ENCODE measurements at places on chromosomes 6 and 20.

- no peak for DNase-seq
Observed at GRCh38 chr6:4316867-4317400, 181.6 kb upstream of the ECI2 start.

DNA sequence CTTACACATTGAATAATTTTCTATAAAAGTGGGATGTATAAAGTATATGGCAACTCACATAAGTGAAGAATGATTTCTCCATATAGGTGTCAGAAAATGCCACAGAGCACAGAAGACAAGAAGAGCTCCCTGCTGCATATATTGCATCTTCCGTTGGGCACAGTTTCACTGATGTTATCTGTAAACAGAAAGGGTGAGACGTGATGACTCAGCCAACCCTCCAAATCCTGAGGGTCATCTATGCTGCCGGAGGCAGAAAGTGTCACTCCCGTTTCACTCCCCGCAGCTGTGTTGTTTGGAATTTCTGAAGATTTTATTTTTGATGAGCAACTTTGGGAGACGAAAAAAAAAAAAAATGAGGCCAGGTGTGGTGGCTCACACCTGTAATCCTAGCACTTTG is 644.1 kb downstream of the C6orf118 start:
- no peak for DNase-seq

DNA sequence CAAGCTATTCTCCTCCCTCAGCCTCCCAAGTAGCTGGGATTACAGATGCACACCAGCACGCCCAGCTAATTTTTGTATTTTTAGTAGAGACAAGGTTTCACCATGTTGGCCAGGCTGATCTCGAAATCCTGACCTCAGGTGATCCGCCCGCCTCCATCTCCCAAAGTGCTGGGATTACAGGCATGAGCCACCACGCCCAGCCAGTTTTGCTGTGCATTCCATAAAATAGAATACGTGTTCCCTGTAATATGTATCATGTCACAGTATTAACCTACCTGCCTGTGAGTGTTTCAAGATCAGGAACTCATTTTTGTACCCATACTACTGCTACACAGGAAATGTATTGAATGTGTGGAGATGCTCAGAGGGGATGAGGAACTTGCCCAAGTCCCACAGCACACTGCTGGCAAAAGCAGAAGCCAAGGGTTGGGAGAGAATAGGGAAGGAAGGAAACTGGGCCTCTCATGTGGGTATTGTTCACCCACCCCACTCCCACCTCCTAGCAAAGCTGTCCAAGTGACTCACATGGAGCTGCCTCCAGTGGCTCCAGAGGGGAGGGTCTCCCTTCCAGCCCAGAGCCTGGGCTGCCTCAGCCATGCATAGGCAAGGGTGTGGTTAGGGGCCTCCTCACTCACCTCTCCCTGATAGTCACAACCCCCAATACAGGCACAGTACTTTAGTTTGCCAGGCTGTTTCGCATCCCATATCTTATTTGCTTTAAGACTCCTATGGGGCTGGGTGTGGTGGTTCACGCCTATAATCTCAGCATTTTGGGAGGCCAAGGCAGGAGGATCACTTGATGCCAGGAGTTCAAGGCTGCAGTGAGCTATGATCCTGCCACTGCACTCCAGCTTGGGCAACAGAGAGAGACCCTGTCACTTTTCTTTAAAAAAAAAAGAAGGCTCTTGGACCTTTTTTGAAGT is 9.4 kb downstream of the HM13 start:
- DNase-seq, result no peak

GRCh38 chr20:38975539-38976120 is 13.5 kb downstream of the DHX35 start:
- DNase-seq, result no peak

DNA sequence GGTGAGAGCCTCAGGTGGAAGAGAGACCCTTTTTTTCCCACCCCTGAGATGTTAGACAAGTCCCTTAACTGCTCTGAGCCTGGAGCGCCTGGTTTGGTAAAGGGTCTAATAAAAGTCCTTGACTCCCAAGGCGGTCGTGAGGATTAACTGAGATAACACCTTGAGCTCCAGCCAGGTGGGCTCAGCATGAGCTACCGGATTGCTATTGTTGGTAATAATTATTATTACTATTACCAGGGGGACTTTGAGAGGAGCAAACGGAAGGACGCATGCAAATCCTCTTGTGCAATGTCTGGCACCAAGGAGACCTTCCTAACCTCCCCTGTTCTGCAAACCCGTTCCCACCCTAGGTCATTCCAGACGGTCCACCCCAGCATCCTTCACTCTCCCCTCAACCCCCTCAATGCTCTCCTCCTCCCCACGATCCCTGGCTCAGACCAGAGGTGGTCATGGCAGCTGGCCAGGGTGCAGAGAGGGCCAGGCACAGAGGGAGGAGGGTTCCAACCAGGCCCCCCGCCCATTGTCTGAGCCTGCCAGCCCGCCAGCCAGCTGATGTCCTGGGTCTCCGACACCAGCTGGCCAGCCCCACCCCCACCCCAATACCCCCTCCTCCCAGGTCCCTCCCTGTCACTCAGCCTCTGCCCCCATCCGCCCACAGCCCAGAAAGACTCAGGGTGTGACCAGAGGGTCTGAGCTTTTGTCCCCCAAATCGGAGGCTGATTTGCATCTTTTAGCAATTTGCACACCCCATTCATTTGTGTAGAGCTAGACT is 14.3 kb upstream of the CBFA2T2 start:
- DNase-seq, result no peak

DNA sequence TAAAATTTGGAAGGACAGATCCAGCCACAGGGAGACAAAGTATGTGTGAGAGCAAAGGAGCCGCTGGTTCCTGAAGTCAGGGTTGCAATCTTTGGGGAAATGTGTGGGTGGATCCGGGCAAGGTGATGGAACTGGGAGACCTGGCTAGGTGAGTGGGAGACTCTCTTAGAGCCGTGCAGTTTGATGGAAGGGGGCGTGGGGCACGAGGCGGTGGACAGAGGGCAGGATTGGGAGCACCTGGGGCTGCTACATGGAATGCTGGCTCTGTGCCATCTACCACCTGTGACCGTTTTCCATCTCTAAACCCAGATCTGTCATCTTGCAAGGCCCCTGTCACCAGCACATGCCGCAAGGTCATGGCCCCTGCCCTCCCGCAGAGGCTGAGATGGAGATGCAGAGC is 268.4 kb downstream of the SMOC2 start:
- DNase-seq, result no peak

- DNase-seq, result peak; percentile 71
Observed at GRCh38 chr20:32535953-32536823, 48.9 kb downstream of the NOL4L start.

- no peak for DNase-seq
Observed at GRCh38 chr6:41367700-41368099, 32.3 kb downstream of the NCR2 start.

DNA sequence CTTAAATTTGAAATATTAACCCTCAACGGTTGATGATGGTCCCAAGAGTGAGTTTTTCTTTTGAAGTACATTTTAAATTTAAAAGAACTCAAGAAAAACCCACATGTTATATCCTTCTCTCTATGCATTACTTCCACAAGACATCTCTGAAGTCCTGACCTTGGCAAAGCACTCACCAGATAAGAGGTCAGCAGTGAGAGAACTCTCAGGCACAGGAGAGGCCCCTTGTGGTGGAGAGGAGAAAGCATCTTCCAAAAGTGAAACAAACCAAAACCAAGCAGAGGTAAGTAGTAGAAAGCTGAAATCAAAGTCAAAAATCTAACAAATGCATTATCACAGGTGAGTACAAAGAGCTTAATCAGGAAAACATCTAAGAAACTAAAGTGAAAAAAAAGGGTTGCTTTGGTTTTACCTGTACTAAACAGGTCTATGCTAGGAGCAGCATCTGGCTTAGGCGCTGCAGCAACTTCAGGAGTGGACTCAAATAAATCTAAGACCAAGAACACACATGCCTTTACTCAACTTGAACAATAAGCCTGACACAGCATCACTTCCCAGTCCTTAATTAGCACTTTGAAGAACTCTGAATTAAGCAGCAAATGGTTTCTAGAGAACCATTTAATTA is 80.5 kb downstream of the PRSS35 start:
- DNase-seq, result no peak

- DNase-seq, result no peak
Observed at GRCh38 chr20:8523684-8524083, 391.6 kb downstream of the PLCB1 start.

GRCh38 chr6:169424821-169425240 is 171.2 kb upstream of the THBS2 start:
- DNase-seq, result no peak

DNA sequence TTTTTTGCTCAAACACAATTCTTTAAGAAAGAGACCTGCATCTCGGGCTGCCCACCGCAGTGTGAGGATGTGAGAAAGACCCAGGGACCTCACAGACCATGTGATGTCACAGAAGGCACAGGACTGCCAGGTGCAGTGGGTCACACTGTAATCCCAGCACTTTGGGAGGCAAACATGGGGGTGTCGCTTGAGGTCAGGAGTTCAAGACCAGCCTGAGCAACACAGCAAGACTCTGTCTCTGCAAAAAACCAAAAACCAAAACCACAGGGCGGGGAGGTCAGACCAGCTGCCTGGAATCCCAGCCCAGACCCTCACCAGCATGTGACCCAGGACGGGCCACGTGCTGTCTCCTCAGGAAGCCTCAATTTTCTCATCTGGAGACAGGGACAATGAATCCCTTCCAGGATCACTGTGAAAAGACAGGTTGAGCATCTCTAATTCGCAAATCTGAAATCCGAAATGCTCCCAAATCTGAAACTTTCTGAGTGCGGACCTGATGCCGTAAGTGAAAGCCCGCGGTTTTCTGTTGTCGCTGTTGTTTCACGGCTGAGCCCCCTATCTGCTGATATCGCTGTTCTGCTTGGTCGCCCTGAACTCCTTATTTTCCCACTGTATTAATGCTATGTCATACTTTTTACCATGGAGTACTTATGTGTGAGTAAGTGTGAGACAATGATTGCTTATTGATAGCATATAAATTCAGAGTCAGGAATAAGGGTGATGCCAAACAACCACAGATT is 159.5 kb upstream of the PTPN1 start:
- DNase-seq, result no peak

GRCh38 chr6:72290620-72291019 is 331.2 kb upstream of the KCNQ5 start:
- no peak for DNase-seq

DNA sequence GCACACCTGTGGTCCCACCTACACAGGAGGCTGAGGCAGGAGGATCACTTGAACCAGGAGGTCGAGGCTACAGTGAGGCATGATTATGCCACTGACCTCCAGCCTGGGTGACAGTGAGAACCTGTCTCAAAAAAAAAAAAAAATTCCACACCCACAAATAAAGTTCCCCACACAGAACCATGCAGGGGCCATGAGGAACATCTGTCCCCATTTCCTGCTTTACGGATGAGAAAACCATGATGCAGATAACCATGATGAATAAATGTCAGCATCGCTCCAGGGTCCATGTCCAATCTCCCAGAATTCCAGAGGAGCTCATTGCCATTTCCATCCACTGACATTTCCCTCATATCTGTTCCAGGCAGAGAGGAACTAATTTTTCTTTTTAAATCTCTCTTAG is 16.9 kb upstream of the AGPAT4 start:
- no peak for DNase-seq

- peak; percentile 37 for DNase-seq
Observed at GRCh38 chr6:151679081-151679480, 128.4 kb upstream of the ESR1 start.

GRCh38 chr20:52926505-52926904 is 45.7 kb upstream of the TSHZ2 start:
- no peak for DNase-seq

GRCh38 chr20:34165018-34165619 is 53.1 kb upstream of the EIF2S2 start:
- no peak for DNase-seq

GRCh38 chr20:22070610-22071058 is 365.2 kb downstream of the PAX1 start:
- DNase-seq, result no peak

GRCh38 chr20:44056010-44056698 is 130.8 kb downstream of the JPH2 start:
- DNase-seq, result peak; percentile 25

- no peak for DNase-seq
Observed at GRCh38 chr6:25973923-25974555, 11.4 kb downstream of the TRIM38 start.

DNA sequence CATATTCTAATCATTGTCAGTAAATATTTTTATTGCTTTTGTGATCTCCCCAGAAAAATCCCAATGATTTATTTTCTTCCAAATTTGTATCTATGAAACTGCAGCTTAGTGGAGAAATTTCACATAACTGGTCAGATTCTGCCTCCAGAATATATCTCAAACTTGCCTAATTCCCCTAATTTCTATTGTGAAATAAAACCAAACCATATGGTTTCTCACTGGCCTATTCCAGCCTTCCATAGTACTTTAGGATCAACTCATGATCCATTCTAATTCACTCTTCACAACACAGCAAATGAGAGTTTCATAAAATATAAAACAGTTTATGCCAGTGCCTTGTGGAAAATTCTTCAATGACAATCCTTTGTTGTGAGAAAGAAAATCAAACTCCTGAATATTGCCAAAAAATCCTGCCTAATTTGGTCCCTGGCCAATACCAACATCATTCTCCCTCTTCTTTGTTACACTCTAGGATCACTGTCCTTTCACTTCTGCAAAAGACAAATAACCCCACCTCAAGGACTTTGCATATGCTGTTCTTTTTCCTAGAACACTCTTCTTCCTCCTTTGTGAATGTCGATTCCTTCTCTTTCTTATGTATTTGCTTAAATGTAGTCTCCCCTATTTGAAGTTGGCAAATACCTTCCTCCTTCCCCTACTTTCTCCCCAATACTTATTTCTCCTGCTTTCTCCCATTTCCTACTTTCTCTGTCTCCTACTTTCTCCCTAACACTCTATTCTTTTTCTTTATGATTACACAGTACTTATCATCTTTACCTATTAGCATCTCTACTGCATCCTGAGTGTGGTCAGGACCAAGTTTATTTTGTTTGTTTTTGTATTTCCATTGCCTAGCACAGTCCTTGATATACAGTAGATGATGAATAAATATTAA is 587.5 kb downstream of the RFPL4B start:
- DNase-seq, result no peak

GRCh38 chr6:102907181-102907580 is 1513.7 kb downstream of the GRIK2 start:
- no peak for DNase-seq

GRCh38 chr20:45888681-45889080 is 1.3 kb upstream of the SPATA25 start:
- no peak for DNase-seq

- DNase-seq, result no peak
Observed at GRCh38 chr6:33790379-33790778, 1.4 kb upstream of the LEMD2 start.

- no peak for DNase-seq
Observed at GRCh38 chr20:4972506-4973251, 28.6 kb downstream of the SLC23A2 start.

DNA sequence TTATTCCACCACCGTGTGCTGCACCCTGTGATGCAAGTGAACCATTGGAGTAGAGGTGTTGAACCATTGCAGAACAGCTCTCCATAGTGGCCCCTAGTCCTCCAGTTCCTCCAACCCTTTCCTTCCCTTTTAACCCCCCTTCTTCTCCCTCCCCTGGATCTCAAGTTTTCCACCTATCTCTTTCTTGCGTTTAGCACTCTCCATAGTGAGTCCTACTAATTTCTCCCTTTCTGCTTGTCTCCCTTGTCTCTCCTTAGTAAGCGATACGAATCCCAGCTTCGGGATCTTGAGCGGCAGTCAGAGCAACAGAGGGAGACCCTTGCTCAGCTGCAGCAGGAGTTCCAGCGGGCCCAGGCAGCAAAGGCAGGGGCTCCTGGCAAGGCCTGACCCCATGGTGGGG is 1.1 kb downstream of the PFDN6 start:
- no peak for DNase-seq

GRCh38 chr20:610130-611046 is at the start of gene TCF15:
TSS of gene TCF15 (minus strand) at chr20:610309. CDS start at chr20:610237, 72 bp downstream.
- no peak for DNase-seq

- DNase-seq, result no peak
Observed at GRCh38 chr20:49460916-49461315, 21.6 kb downstream of the KCNB1 start.

Measured in activated naive CD4-positive, alpha-beta T cell treated with Interleukin-2 at 50 U/mL for 16 hours (primary cell).